ENCODE measurements at places on chromosomes 7 and 10.

- DNase-seq: no peak
Measured at GRCh38 chr7:11458736-11459483, 373.1 kb downstream of the THSD7A start.

DNA sequence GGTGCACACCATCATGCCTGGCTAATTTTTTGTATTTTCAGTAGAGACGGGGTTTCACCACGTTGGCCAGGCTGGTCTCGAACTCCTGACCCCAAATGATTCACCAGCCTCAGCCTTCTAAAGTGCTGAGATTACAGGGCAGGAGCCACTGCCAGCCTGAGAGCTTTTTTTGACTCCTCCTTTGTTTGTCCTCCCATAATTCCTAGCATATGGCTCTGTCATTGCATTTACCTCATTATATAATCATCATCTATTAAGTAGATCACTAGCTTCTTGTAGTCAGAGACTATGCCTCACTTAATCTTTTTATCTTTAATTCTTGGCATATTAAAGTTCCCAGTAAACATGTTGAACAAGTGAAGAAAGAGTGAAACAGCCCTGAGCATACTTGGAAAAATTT, 82.1 kb downstream of the CPEB3 start:
- no peak for DNase-seq

DNA sequence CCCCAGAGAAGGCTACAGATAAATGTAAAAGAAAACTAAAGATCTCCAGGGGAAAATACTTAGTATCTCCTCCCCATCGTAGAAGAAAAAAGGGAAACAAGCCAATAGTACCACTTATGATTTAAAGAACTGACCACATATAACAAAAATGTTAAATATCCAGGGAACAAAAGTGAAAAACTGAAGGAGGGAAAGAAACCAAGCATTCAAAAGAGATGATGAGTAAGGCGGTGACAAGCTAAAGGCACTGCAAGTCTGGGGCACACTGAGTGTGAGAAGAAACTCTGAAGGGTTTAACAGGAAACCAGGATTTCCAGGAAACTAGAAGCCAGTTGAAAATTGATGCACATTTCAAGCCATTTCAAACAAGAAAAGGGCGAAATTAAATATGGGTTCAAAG, 226.3 kb downstream of the AHR start:
- DNase-seq: no peak

DNA sequence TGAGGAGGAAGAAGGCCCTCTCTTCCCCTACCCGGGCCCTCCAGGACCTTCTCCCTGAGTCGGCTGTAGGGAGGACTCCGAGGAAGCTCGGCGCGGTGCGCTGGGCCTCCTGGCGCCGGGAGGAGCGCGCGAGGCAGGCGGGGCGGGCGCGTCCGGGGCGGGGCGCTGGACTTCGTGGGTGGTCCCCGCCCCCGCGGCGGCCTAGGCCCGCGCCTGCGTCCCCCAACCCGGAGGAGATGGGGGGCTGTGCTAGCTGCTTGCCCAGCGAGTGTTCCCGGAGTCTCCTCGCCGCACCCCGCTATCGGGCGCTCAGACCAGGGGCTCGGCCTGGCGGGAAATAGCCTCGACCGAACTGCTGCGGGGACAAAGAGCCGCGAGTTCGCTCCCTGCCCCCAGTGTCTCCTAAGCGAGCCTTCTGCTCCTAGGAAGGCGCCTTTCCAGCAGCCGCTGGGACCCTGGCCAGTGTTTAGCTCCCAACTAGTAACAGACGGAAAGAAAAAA, 19.2 kb upstream of the SMO start:
- no peak for DNase-seq

- no peak for DNase-seq
Measured at GRCh38 chr7:35024298-35024697, 13.0 kb downstream of the DPY19L1 start.

- DNase-seq: peak; percentile 60
Measured at GRCh38 chr10:112811741-112812551, 138.1 kb upstream of the TCF7L2 start.

DNA sequence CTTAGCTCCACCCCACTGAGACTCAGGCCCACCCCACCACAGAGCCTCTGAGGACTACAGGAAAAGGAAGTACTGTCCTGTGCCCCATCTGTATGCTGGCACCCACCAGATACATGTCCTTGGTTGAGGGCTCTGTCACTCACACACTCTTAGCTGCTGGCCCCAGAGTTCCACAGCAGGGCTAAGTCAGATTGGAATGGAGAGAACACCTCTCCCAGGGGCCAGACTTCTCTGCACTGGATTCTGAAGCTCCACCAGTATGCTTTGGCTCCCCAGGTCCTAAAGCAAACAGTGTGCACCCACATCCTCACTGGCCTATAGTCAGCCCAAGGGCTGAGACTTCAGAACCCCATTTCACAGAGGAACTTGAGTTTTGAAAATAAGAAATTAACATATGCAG, 103.2 kb upstream of the PPP2R2D start:
- no peak for DNase-seq
